ENCODE measurements at places on chromosomes 6 and 20.
A peak's percentile ranks its signal among the peaks of the same experiment; 100 is the strongest.

DNA sequence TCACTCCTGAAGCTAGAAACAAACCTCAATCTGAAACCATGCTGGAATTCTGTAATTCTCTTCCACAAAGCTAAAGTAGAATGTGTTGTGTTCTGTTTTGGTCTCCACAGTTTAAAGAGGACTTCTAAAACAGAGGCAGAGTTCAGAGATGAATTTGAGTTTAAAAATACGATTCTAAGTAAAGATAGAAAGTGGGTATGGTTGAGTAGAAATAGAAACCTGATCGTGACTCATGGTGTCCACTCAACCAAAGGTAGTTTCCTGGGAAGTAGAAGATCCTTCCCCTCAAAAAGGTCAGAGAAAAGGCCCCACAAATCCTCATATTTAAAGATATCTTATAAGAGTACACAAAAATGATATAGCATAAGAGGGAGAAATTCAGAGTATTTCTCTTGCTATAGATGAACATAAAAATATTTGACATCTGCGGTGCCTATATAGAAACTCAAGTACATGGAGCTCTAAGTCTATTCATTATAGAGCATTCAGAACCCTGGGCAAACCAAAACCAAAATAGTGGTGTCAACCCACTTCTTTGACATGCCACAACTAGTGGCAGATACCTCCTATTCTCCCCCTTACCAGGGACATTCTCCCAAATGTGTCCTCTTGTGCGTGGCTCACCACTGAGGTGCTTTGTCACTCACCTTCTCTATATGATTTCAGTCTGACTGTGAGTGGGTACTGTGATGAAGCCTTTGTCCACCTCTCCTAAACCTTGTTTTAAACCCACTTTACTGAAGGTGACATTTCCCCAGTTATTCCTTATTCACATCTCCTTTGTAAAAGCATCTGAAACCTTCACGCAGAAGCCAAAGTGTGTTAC is 84.5 kb downstream of the PLCB1 start:
- no peak for DNase-seq

GRCh38 chr20:13718171-13718570 is 66.5 kb downstream of the ESF1 start:
- no peak for DNase-seq

DNA sequence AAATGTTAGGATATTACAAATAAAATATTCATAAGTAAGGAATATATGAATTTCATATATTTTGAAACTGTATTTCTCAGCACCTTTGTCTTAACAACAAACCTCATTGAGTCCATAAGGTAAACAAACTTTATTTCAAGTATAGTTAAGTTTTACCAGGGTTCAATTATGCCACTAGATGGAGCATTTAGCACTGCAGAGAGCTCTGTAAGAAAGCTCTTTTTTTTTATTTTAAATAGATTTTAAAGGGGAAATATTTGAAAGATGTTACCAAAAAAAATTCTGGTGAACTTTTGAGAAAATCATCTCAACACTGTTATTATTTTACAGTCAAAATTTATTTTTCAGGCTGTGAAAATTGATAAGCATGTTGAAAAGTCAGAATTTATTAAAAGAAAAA is 955.2 kb upstream of the EYS start:
- DNase-seq: no peak

GRCh38 chr6:4088704-4089103 is 9.8 kb upstream of the FAM217A start:
- DNase-seq: no peak

GRCh38 chr6:40334496-40335270 is 252.5 kb downstream of the LRFN2 start:
- no peak for DNase-seq

- DNase-seq: no peak
These were observed 163.1 kb downstream of the TTLL2 start for GRCh38 chr6:167487749-167488664.

DNA sequence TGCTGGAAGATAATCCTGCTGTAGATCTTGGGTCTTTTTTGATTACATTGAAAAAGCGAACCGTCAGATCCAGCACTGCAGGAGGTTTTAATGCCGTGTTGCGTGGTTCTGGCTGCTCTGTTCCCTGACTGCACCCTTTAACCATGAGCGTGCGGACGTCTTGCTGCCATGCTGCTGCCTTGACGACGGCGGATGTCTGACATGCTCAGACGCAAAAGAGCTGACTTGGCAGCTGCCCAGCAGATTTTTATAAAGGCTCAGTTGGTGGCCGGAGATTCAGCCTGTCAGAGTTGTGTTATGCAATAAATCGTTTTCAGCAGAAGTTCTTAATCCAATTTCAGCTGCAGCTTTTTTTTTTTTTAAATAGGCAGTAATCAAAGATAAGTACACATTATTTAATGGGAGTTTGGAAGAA is 119.4 kb downstream of the JARID2 start:
- peak; percentile 93 for DNase-seq

- no peak for DNase-seq
These were observed 260.4 kb downstream of the PTPRK start for GRCh38 chr6:128259730-128260685.

DNA sequence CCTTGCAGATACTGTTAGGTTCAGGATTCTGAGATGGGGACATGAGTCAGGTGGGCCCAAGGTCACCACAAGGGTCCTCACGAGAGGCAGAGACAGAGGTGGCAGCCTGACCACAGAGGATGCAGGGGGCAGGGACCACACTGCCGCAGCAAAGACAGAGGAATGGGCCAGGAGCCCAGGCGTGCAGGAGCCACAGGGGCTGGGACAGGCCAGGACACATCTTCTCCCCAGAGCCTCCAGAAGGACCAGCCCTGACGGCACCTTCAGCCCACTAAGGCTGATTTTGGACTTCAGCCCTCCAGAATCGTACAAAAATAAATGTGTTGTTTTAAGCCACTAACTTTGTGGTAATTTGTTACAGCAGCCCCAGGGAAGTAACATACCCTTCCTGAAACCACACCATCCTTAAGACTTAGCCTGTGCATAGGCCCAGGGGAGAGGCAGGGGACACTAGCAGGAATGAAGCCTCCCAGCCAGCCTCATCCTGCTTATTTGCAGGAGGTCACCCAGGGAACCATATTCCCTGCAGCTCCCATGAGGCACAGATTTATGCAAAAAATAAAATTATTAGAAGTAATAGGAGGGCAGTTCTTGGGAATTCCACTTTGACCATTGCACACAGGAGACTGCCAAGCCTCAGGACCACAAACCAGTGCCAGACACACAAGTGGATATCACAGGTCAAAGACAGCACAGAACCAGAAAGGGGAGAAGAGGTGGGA is 119.3 kb upstream of the CST7 start:
- DNase-seq: no peak

GRCh38 chr6:12911427-12911826 is 194.9 kb downstream of the PHACTR1 start:
- peak; percentile 44 for DNase-seq

DNA sequence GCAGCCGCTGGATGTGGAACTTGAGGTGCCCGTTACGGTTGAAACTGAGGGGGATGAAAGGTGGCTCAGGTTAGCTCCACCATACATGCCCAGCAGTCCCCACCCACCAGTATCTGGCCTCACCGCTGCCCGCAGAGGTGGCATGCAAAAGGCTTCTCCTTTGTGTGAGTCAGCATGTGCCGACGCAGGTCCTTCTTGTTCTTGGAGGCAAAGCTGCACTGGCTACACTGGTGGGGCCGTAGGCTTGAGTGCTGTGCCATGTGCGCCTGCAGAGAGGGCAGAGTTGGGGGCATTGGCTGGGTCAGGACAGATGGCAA is 15.8 kb downstream of the PCIF1 start:
- no peak for DNase-seq

DNA sequence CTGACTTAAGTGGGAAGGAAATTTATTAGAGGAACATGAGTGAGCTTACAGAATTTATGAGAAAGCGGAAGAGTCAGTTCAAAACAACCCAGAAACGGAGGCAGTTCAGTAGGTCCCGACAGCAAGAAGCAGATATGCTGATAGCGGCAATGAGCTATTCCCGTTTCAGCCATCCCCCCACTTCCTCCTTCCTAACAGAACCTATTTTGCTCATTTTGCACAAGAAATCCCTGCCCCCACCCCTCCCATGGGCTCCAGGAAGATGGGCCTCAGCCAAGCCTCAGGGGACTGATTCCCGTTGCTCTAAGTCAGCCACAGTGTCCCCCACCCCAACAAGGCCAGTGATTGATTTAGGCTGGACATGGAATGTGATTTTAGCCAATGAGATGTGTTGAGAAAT is 157.5 kb downstream of the CEBPB start:
- DNase-seq: no peak

- no peak for DNase-seq
These were observed 16.7 kb downstream of the TULP4 start for GRCh38 chr6:158328952-158329351.

GRCh38 chr6:56073315-56073714 is 174.1 kb downstream of the COL21A1 start:
- DNase-seq: peak; percentile 5

DNA sequence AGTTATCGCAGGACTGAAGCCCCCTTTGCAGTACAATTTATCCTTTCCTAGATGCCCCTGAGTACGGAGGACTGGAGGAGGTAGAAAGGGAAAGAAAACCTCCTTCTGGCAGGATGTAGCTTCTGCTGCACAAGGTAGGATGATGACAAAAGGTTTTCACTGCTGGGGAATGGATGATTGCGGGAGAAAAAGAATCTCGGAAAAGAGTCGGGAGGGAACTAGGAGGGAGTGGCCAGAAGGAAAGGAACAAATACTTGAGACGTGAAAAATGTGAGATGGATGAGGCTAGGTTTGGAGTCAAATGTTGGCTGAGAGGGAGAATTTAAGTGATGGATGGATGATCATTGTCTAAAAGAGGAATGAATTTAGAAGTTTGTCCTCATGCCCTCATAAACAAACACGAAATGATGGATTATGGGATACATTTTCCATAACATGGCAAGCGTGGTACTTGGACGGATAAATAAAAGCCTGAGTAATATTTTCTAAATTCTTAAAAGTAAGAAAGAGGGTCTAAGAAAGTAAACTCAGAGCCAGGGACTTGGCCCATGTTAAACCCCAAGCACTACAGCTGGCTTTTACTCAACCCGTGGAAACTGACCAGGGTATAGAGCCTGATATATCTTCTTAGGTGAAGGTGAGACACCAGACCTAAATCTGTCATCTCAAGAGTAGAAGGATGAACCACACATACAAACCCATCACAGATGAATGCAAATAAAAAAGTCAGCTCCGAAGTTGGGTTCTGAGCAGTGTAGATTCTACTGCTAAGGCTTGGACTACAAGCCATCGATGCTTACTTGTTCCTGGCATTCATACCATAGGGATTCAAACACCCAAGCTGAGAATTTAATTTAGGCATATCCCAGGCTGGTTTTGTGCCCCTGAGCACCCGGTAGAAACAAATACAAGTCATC is 72.4 kb downstream of the HFE start:
- DNase-seq: peak; percentile 58

DNA sequence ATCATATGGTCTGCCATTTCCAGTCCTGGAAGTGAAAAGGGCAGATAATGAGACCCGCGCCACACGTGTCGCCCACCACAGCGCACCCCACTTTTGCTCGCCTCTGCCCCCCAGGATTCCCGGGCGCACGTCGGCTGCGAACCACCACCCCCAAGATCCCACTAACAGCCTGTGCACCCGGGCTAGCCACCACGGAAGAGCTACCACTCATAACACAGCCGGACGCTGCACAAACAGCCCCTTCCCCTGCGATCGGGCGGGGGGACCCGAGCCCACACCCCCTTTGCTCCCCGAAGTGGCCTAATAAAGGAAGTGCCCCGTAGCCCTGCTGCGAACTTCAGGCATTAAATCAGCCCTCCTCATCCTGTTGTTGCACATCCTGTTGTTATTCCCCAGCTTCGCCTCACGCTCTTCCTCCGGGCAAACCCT is 506 bp downstream of the CITED2 start:
- no peak for DNase-seq

- no peak for DNase-seq
These were observed 22.1 kb downstream of the ZKSCAN3 start for GRCh38 chr6:28371706-28372451.

DNA sequence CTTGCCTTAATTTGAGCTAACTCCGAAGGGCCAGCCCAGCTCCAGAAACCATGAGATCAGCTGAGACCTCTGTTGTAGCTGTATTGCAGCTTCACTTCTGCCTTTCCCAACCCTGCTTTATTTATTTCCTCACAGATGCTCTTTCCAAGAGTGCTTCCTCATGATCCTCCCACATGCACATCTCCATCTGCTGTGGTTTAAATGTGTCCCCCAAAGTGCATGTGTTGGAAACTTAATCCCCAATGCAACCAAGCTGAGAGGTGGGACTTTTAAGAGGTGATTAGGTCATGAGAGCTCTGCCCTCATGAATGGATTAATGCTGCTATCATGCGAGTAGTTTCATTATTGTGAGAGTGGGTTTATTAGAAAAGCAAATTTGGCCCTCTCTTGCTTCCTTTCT is 164.4 kb upstream of the TAB2 start:
- DNase-seq: no peak

DNA sequence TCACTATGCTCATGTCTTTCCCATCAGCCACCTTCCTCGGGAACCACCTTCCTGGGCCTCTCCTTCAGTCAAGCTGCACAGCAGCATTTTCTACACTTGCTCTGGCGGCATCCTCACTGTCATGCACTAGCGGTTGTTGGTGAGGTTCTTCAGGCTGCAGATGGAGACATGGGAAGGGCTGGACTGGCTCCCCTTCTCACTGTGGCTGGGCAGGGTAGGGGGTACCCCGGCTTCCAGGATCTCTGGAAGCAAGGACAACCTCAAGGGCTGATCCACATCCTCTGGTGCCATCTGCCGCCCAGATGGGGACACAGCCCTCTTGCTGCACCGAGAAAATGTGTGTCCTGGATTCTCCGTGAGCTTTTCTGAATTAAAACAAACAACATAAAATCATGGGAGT is 180.1 kb upstream of the RNF24 start:
- DNase-seq: peak; percentile 47

DNA sequence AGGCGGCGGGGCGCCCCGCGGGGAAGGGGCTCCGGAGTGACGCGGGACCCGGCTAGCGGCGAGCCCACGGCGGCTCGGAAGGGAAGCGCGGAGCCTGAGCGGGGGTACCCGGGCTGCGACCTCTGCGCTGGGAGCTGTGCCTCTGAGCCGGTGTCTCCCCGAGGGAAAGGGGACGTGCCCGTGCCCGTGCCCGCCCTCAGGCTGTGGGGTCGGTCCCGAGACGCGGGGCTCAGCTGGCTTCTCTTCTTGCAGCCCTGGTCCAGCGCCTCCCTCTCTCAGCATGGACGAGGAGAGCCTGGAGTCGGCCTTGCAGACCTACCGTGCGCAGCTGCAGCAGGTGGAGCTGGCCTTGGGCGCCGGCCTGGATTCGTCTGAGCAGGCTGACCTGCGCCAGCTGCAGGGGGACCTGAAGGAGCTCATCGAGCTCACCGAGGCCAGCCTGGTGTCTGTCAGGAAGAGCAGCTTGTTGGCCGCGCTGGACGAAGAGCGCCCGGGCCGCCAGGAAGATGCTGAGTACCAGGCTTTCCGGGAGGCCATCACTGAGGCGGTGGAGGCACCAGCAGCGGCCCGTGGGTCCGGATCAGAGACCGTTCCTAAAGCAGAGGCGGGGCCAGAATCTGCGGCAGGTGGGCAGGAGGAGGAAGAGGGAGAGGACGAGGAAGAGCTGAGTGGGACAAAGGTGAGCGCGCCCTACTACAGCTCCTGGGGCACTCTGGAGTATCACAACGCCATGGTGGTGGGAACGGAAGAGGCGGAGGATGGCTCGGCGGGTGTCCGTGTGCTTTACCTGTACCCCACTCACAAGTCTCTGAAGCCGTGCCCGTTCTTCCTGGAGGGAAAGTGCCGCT is 686 bp downstream of the ZGPAT start:
- no peak for DNase-seq
